ENCODE measurements at places on chromosomes 1 and 21.

- DNase-seq, result peak; percentile 16
Measured at GRCh38 chr1:111600886-111601386, 18.7 kb upstream of the RAP1A start.

- DNase-seq, result no peak
Measured at GRCh38 chr1:75768016-75768415, 18.0 kb upstream of the RABGGTB start.

GRCh38 chr1:145425436-145426029 is at the start of gene NBPF20:
TSS of gene NBPF20 (minus strand) at chr1:145425603. CDS start at chr1:145405272, 20,331 bp downstream.
- DNase-seq, result peak; percentile 75

DNA sequence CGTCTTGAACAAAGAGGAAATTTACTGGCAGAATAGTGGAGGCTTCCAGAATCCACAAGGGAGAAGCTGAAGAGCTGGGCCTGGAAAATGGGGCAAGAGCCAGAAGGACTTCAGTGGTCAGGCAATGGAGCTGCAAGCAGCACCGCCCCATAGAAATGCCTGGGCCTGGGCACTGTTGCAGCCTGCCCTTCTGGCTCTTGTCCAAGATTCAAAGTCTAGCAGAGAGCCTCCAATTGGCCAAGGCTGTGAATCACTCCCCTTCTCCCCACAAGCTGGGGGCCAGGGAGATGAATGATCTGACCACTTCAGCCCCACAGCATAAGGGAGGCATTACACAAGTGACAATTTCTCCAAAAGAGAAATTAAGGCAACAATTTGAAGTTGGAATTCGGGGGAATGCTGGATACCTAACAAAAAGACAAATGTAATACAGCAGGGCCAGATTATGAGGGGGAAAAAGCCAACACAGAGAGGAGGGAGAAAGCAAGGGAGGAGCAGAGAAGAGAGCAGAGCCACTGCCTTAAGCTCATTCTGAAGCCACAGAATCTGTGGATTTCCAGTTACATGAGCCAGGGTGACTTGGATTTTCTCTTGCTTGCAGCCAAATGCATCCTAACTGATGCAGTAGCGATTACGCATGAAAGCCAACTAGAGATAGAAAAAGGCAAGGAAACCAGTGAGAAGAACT is 80.3 kb downstream of the LRIG2 start:
- no peak for DNase-seq

GRCh38 chr1:167999877-168000276 is 63.0 kb upstream of the MPC2 start:
- DNase-seq, result no peak

- no peak for DNase-seq
Measured at GRCh38 chr1:118992868-118993699, 4.9 kb upstream of the TBX15 start.

DNA sequence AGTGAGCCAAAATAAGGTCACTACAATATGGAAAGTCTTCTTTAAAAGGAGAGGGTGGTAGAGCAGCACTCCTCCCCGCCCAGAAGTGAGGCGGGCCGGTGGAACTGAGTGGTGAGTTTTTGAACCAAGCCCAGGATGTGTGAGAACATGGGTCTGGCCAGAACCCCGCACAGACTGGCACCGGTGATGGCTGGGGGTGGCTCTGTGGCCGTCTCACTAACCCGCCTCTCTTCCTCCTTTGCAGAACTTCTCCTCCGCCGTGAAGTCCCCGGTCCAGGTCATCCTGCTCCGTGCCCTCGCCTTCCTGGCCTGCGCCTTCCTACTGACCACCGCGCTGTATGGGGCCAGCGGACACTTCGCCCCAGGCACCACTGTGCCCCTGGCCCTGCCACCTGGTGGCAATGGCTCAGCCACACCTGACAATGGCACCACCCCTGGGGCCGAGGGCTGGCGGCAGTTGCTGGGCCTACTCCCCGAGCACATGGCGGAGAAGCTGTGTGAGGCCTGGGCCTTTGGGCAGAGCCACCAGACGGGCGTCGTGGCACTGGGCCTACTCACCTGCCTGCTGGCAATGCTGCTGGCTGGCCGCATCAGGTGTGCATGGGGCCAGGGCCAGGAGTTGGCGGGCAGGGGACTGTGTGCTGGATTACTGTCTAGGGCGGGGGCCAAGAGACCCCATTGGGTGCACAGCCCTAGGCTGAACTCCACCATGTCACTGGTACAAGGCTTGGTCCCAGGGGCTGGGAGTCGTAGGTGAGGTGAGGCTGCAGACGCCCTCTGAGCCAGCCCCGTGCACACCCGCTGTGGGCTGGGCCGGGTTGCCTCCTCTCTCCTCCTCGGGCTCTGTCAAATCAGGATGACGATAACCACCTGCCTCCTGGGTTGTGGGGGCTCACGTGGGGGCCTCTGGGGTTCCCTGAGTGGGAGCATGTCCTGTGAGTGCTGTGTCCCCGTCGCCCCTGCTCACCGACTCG is 12.4 kb downstream of the TMEM201 start:
- DNase-seq, result no peak

DNA sequence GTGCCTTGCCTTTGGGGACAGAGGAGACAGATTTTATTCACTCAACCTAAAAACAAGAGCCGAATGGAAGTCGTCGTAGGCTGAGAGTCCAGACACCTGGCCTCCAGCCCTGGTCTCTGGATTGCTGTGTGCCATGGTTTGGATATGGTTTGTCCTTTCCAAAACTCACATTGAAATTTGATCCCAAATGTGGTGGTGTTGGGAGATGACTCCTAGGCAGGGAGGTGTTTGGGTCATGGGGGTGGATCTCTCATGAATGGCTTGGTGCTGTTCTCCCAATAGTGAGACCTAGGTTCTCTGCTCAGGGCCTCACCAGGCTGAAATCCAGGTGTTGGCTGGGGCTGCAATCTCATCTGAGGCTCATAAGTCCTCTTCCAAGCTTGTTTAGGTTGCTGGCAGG is 75.5 kb downstream of the FOXD2 start:
- DNase-seq, result no peak

GRCh38 chr1:4452701-4453100 is 201.7 kb upstream of the AJAP1 start:
- DNase-seq, result no peak
